ENCODE measurements at places on chromosomes 16 and 17.
A peak's percentile ranks its signal among the peaks of the same experiment; 100 is the strongest.

GRCh38 chr16:70800311-70800710 lies 647 bp downstream of the VAC14 start:
- DNase-seq: no peak

- no peak for DNase-seq
Measured at GRCh38 chr16:14070555-14070876, 603 bp upstream of the MRTFB start.

- DNase-seq: no peak
Measured at GRCh38 chr16:52051414-52052172, 495.4 kb downstream of the TOX3 start.

DNA sequence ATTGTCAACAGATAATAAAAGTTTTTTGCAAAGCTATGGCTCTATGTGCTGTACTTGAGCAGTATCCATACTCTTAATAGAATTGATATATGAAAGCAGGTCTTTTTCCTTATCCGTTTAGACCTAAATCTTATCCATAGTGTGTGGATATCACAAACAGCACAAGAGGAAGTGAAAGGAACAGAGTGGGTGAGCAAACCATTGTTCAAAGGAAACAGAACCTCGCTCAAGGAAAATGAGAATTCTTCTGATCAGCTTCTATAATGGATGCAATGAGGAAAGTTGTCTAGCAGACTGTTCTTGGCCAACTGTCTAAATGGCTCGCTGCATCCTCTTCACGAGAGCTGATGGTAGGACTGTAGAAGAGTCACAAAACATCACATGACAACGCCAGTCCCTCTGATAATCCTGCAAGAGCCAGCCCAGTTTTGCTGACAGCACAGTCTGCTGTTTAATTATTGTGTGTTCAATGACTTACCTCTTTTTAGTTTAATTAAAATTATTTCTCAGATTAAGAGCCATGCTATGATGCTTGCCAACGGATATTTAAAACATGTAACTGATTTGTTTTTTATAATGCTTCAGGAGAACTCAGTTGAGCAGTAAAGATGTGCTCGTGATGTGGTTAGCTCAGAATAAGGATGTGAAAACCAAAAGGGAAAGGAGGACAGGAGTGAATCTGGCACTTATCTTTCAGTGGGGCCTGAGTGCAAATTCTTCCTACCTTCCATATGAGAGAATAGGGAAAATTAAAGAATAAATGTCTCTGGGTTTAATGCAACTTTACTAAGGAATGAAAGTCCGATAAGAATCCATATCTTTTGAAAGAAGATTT lies 38.5 kb downstream of the WWOX start:
- no peak for DNase-seq

GRCh38 chr17:15942207-15942833 lies 2.6 kb upstream of the ADORA2B start:
- DNase-seq: no peak

DNA sequence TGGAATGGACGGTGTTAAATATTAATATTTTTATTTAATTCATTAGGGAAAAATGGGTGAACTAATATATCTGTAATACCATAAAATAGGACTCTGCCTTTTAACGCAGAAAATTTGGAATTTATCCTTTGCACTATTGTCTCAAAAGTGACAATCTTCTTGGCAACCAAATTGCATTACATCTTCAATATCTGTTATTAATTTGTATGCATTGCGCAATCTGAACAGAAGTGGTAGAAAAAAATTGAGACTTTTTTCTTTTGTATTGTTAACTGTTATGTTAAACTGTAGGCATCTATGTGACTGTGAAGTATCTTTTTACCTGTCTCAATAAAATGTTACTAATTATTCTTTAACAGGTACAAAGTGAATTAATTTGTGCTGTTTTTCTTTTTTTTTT lies 55.6 kb downstream of the PPM1E start:
- no peak for DNase-seq

GRCh38 chr17:6479622-6480302 lies 35.5 kb downstream of the PIMREG start:
- no peak for DNase-seq

DNA sequence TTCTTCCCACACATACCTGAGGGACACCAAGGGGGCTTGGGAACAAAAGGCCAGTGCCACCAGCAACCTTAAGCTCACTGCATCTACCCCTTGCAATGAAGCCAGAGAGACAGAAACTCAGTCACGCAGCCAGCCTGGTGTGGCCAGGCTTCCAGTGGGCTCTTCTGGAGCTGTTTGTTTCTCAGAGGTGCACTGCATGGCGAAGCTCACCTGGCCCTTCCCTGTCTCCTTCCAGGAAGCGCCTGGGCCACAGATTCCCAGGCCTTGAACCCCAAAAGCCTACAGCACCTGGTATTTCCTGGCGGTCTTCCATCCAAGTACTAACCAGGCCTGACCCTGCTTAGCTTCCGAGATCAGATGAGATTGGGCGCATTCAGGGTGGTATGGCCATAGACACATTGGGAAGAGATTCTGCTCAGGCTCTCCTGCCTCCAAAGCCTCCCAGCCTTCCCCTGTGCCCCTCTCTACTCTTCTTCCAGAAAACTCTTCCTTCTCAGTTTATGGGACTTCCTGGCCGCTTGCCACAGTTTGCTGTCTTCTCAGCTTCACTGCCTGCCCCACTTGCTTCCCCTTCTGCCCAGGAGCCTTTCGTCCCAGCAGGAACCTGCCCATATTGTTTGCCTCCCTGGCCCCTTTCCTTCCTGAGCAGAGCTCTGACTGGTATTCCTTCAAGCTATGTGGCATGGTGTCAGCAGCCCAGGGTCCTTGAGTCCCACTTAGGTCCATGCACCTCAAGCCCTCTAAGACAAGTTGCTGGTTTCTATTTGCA lies 1.6 kb downstream of the CISD3 start:
- no peak for DNase-seq

GRCh38 chr17:9409878-9410277 lies 165.7 kb downstream of the STX8 start:
- DNase-seq: no peak

GRCh38 chr17:43984521-43984920 lies 19.9 kb upstream of the NAGS start:
- DNase-seq: no peak

- DNase-seq: no peak
Measured at GRCh38 chr16:27786923-27787625, 237.1 kb downstream of the KATNIP start.

GRCh38 chr16:27977966-27978365 lies 85.5 kb downstream of the GSG1L start:
- no peak for DNase-seq

DNA sequence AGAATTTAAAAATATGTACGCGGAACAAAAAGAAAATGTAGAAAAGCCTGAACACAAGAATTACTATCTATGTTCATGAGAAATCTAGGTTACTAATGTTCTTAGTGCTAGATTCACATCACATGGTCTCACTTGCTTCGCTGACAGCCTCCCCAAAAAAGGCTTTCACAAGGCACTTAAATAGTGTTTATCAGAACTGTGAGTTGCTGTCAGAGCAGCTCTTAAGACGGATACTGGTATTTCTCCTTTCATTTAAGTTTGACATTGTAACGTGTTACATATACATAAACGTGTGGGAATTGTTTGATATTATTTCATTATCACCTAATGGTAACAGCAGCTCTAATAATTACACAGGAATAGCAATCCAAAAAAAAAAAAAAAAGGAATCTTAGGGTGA lies 150.9 kb downstream of the CDH8 start:
- DNase-seq: no peak

- DNase-seq: no peak
Measured at GRCh38 chr17:18382441-18383078, 5.0 kb downstream of the EVPLL start.

GRCh38 chr16:85321509-85322271 lies 209.4 kb upstream of the CIBAR2 start:
- DNase-seq: no peak

DNA sequence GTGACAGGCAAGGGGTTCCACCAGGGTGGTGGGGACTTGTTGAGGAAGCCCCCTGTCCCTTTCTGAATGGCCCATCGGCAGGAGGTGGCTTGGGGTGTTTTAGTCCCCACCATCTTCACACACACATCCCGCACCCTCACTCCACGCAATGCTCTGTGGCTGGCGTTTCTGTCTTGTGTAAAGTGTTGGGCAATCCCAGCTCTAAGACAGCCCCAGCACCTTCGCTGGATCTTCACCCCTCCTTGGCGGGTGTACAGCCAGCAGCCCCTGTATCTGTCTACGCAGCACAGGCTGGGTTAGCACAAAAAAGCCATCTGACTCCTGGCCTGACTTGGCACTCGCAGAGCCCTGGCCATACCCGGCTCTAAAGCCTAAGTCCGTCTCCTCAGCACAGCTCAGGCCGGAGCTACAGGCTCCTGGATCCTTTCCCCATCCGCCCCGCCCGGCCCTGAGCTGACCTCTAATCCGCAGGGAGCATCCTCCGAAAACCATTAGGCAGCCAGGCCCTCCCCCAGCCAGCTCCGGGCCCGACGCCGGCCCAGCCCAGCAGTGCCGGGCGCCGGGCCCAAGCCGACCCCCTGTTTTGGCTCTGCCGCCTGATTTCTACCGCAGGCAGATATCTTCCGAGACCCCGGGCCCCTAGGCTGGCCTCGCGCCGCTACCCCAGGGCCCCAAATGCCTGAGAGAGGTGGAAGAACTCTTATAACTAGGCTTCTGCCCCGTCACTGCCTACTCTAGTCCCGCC lies 42.4 kb upstream of the TAC4 start:
- DNase-seq: no peak

GRCh38 chr16:49213594-49213993 lies 68.0 kb downstream of the CBLN1 start:
- no peak for DNase-seq

DNA sequence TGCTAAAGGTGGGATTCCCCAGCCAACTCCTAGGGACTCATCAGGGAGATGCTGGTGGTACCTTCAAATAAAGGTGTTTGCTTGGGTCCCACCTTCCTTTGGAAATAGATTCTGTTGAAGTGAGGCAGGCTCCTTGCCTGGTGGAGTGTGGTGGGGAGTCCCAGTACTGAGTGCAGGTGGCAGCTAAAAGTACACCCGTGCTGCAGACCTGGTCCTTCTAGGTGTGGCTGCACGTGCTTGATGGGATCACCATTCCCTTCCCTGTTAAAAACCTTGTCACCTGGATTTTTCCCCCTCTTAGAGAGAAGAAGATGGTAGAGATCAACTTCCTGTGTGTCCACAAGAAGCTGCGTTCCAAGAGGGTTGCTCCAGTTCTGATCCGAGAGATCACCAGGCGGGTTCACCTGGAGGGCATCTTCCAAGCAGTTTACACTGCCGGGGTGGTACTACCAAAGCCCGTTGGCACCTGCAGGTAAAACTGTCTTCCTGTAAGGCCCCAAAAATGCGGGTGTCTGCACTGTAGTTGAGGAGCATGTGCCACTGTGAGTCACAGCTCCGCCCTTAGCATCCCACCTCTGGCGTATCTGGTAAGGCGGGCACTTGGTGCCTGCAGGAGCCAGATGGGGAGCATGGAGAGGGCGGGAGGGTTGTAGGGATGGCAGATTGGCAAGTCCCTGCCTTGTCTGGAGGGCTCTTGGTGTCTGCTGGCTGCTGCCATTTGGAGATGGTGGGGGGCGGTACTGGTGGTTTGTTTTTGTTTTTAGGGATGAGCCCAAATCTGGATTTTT lies 34.0 kb downstream of the PLCD3 start:
- DNase-seq: no peak

GRCh38 chr17:29177541-29177870 lies 2.7 kb downstream of the MYO18A start:
- DNase-seq: no peak

GRCh38 chr17:44197980-44198720 lies 1.5 kb downstream of the ATXN7L3 start:
- peak; percentile 39 for DNase-seq

GRCh38 chr17:68790492-68790891 lies 164.7 kb downstream of the ABCA8 start:
- no peak for DNase-seq

DNA sequence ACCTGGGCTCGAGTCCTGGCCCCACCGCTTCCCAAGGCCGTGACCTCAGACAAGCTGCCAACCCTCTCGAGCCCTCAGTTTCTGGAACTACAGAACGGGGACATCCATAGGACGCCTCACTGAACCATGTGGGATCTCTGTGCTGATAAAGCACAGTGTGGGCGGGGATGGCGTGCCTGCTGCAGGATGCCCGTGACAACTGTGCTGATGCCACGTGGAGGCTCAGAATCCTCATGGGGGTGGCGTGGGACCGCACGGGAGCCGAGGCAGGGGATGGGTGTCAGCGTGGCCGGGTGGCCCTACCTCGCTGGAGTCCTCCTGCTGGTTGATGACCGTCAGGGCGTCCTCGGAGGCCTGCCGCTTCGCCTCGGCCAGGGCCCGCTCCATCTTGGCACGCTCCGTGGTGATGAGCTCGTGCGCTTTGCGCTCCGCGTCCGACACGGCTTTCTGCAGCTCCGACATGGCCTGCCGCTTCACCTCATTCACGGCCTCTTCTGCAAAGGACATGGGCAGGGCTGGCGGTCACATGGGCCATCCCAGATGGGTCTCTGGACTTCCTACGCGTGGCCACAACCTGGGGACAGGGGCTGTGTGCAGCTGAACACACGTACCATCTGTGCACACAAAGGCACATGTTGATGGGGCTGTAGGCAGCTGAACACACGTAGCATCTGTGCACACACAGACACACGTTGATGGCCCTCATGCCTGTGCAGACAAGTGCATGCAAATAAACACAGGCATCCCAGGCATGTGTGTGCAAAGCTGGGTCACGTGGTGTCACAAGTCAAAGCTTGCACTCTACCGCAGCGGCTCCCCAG lies 12.7 kb upstream of the PABPN1L start:
- DNase-seq: no peak

DNA sequence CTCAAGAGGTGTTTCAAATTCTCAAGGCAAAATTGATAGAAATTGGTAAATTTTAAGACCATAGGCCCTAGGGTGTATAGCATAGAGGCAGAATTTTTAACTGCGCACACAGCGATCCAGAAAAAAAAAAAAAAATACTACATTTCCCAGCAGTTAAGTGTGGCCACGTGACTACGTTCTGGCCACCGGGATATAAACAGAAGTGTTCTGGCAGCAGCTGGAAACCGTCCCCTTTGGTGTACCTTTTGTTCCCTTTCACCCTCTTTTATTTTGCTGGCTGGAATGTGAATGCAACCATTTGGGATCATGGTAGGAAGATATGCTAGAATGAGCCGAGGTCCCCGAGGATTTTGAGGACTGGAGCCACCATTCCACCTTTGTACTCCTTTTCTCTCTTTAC lies 52.7 kb upstream of the AKAP1 start:
- no peak for DNase-seq

DNA sequence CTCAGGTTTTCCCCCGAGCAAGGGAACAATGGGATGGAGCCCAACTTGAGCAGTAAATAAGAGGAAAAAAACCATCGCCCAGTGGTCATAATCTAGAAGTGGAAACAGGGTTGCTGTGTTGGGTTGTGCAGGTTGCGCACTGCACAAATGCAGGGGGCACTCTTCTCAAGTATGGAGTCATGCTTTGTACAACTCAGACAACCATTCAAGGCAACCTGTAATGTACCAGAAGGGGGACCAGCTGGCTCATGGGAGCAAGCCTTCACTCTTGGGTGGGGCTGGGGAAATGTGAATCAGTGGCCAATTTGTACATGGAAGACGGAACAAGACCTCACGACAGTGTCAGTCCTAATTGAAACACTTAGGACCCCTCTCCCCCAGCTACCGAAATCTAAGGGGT lies 23.9 kb upstream of the LITAF start:
- no peak for DNase-seq

- no peak for DNase-seq
Measured at GRCh38 chr16:3965306-3965705, 84.8 kb upstream of the CREBBP start.

GRCh38 chr17:36544044-36544306 lies 744 bp upstream of the GGNBP2 start:
- no peak for DNase-seq
